Eye (tissue), 1 donor: ENCODE measurements at places on chromosomes 7 and 10.

- no peak for DNase-seq
These were observed 11.2 kb upstream of the ARPC1A start for GRCh38 chr7:99314504-99314903.

DNA sequence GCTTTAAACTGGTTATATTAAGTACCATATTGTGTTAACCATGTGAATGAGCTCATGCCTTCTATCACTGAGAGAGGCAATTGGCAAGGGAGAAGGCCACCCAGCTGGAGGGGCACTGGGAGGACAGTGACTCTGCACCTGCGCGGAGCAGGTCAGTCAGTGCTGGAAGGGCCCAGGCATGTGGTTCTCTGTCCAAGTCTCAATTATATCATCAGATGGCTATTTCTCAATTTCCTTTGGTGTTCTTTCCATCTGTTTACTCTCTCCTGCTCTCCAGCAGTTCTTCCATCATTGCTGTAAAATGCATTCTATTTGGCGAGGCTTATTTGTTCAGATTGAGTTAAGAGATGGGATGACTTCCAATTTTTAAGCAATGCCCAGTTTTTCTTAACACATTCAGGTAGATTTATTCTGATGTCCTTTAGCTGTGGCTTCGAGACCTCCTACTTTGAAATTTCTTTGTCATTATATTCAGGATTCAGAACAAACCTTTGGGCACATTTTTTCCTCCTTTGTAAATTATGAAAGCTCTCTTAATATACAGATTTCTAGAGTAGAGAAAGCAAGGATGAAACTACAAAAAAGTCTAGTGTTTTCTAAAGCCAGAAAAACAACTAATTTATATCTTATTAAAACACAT is 159.3 kb downstream of the BMPER start:
- no peak for DNase-seq

- DNase-seq = peak; percentile 43
These were observed 36.2 kb downstream of the SYPL1 start for GRCh38 chr7:106075937-106076336.

DNA sequence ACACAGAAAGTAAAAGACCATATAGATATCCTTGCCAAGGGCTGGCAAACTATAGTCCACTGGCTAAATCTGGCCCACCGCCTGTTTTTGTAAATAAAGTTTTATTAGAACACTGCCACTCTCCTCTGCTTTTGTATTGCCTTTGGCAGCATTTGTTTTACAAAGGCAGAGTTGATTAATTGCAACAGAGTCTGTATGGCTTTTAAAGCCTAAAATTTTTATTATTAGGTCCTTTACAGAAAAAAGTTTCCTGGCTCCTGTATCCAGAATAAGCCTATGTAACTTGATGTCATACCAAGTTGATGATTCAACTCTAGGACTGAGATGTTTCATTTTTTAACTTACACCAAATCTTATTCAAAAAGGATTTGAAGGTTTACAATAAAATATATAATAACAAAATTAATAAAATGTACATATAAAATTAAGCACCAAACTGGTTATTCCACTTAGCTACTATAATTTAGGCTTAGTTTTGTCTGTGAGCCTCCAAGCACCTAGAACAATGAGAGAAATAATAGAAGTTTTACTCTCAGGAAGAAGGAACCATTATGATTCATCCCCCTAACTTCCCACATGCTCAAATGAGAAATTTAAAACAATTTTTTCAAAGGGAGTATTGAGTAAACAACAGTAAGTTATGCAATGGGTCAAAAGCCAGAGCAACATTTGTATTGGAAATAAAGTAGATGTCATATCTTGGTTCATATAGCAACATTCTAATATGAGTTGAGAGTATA is 31.9 kb downstream of the CPED1 start:
- DNase-seq = no peak

DNA sequence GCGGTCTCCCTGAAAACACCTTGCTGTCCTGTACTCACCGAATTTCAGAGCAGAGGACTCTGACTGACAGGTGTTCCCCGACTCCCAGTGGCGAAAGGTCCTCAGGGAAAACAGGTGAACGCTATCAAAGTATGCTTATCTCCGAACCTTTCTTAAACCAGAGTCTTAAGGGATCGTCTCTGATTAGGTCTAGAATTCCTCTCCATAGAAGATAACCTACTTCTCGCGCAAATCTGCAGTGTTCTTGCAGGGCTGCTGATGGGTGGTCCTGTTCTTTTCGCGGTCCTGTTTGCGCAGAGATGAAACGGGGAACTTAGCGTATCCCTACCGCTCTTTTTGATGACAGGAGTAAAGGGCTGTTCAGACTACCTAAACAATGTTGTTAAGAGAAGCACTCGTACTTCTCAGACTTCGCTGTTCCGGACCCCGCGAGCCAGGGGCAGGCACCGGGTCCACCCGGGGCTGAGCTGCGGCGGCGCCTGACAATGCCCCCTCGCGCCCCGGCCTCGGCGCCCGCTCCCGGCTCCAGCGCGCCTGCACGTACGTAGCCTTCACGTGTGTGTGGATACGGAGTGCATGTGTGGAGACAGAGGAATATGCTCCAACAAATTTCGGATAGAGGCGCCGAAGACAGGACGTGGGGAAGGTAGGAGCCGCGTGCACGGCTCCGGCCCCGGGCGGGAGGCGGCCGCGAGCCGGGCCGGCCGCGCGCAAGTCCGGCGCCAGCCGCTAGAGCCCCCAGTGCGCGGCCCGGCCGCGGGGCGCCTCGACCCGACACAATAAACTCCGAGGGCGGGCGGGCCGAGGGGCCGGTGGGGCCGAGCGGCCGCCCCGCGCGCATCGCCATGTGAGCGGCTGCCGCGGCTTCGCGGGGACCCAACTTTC is 766 bp upstream of the ZMYND11 start:
- DNase-seq = peak; percentile 87

DNA sequence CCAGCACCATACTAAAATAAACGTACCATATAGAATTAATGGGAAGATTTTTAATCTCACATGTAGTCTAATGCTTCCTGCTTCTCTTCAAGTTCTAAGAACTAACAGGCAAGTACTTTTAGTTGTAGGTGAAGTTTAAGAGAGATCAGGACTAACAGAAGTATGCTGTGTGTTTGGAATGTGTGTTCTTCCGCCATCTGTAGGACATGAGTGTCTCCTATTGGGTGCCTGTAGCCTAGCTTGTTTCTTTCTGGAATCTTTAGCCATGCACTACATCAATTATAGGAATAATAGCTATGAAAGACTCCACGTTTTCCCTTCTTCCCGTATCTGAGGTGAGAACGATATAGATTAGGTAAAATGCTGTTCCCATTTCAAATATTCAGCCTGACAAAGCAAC is 140.2 kb upstream of the AHR start:
- DNase-seq = no peak

- DNase-seq = no peak
These were observed 115.6 kb downstream of the REEP3 start for GRCh38 chr10:63636812-63637211.

GRCh38 chr7:73838642-73839041 is 3.7 kb downstream of the METTL27 start:
- DNase-seq = no peak
